ENCODE measurements at places on chromosomes 2 and 18. TPM values are rescaled to one million over a fixed set of nuclear protein-coding genes. Genes with fewer than 3 reads are reported as not detected.

Gene NLRC4
- total RNA-seq = not detected

Gene MC4R
- total RNA-seq = not detected

Gene SMAD4
- 139 TPM for total RNA-seq

Gene CCL20
- not detected for total RNA-seq

Gene CPO
- 1.9 TPM for total RNA-seq

Gene CFAP65
- total RNA-seq = 0.13 TPM

GRCh38 chr18:7617738-7618422, 50.8 kb downstream of the PTPRM start:
- H3K27me3 ChIP-seq = no peaks in the 10 kb centered on the region
- H3K27ac ChIP-seq = no peak overlapping the region
- no peak overlapping the region for H3K4me3 ChIP-seq
- no peaks in the 10 kb centered on the region for H3K4me1 ChIP-seq
- no peak for DNase-seq

- H3K4me1 ChIP-seq = peaks cover 19% of the 10 kb centered on the region
- no peak overlapping the region for H3K4me3 ChIP-seq
- no peaks in the 10 kb centered on the region for H3K27me3 ChIP-seq
- H3K36me3 ChIP-seq = no peaks in the 10 kb centered on the region
These were observed 85.3 kb downstream of the CDC42EP3 start for GRCh38 chr2:37585982-37586621.

DNA sequence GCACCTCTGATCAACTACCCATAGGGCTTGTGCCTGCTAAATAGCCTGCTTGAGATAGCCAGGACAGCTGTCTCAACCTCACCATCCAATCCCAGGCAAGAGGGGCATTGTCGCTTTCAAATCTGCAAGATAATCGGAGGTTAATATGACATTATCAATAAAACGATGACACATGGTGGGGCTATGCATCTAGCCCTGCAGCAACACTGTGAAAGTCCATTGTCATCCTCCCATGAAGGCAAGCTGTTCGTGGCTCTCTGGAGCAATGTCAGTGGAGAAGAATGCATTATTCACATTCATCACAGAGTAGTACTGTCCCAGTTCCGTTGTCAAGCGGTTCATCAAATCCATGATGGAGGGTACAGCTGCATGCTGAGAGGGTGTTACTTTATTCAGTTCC, 18.9 kb upstream of the KLHL23 start:
- H3K4me1 ChIP-seq = no peaks in the 10 kb centered on the region
- no peaks in the 10 kb centered on the region for H3K36me3 ChIP-seq
- H3K27me3 ChIP-seq = no peaks in the 10 kb centered on the region
- DNase-seq = no peak

GRCh38 chr2:201126308-201127151, 10.6 kb downstream of the CFLAR start:
- no peaks in the 10 kb centered on the region for H3K36me3 ChIP-seq
- DNase-seq = no peak
- no peaks in the 10 kb centered on the region for H3K27me3 ChIP-seq
- no peak overlapping the region for H3K27ac ChIP-seq

- H3K4me1 ChIP-seq = no peaks in the 10 kb centered on the region
- no peak overlapping the region for H3K27ac ChIP-seq
- H3K27me3 ChIP-seq = no peaks in the 10 kb centered on the region
- no peak overlapping the region for H3K4me3 ChIP-seq
- peak; percentile 29 for DNase-seq
These were observed 677 bp upstream of the MC2R start for GRCh38 chr18:13915995-13916431.

DNA sequence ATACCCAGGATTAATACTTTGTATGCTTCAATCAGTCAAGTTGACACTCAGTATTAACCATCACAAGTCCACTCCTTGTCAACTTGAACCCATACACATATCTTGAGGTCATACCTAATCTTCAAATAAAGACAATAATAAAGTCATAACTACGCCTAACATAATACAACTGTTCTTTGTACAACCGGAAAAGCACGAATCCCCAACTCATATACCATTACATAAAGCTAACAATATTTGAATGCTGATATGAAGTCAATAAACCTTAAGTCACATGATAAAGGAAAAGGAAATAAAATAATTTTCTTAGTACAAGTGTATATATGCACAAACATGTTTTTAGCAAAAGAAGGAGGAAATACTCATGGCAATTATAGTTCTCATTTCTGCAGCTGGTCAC, 770.6 kb upstream of the GYPC start:
- H3K4me1 ChIP-seq = no peaks in the 10 kb centered on the region
- H3K36me3 ChIP-seq = no peaks in the 10 kb centered on the region

- H3K27me3 ChIP-seq = no peaks in the 10 kb centered on the region
- DNase-seq = no peak
- H3K27ac ChIP-seq = no peak overlapping the region
These were observed 1.8 kb downstream of the TMEM131 start for GRCh38 chr2:97993926-97994325.

- H3K4me3 ChIP-seq = no peak overlapping the region
- no peak overlapping the region for H3K27ac ChIP-seq
- H3K27me3 ChIP-seq = no peaks in the 10 kb centered on the region
- H3K4me1 ChIP-seq = no peaks in the 10 kb centered on the region
These were observed 42.7 kb downstream of the MAP3K20 start for GRCh38 chr2:173118395-173118794.

GRCh38 chr18:22170421-22171257, 1.2 kb downstream of the GATA6 start:
- no peak overlapping the region for H3K27ac ChIP-seq
- peaks cover 9% of the 10 kb centered on the region for H3K4me1 ChIP-seq
- H3K36me3 ChIP-seq = no peaks in the 10 kb centered on the region
- no peak for DNase-seq

DNA sequence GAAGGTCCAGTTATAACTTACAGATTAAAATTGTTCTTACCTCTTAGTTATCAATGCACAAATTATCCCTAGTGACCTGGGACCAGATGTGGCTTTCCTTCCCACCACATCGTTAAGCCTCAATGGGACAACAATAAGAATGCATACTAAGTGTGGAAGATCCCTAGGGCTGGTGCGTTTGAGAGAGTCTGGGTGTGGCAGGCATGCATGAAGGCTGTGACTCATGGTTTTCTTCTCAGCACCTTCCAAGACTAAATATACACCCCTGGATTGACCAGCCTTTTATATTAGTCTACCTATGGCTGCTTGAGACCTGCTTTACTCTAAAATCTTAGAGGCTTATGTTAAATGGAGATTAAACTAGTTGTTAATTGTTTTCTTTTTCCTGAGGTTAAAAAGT, 261.7 kb upstream of the SLC14A2 start:
- no peaks in the 10 kb centered on the region for H3K4me1 ChIP-seq
- H3K36me3 ChIP-seq = no peaks in the 10 kb centered on the region
- DNase-seq = no peak
- H3K27me3 ChIP-seq = no peaks in the 10 kb centered on the region

DNA sequence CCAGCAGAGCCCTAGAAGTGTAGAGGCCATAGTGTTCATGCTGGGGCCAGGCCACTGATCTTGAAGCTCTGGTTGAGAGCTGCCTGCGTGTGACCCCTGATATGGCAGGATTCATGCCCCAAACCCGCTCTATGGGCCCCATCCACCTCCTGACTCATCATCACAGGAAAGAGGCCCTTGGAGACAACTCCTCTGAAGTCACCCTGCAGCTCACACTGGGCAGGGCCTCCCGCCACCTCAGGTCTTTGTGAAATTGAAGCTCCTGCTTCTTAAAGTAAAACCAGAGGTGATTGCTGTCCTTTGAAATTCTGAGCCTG, 12.0 kb upstream of the TUBB6 start:
- H3K36me3 ChIP-seq = no peaks in the 10 kb centered on the region
- no peak overlapping the region for H3K4me3 ChIP-seq
- no peak for DNase-seq
- no peaks in the 10 kb centered on the region for H3K4me1 ChIP-seq

- H3K36me3 ChIP-seq = no peaks in the 10 kb centered on the region
- H3K4me3 ChIP-seq = no peak overlapping the region
- H3K4me1 ChIP-seq = no peaks in the 10 kb centered on the region
- H3K27me3 ChIP-seq = no peaks in the 10 kb centered on the region
- DNase-seq = no peak
- no peak overlapping the region for H3K27ac ChIP-seq
These were observed 20.9 kb downstream of the CFLAR start for GRCh38 chr2:201136889-201137321.

- no peaks in the 10 kb centered on the region for H3K36me3 ChIP-seq
- H3K27ac ChIP-seq = no peak overlapping the region
- no peaks in the 10 kb centered on the region for H3K27me3 ChIP-seq
- no peaks in the 10 kb centered on the region for H3K4me1 ChIP-seq
- DNase-seq = no peak
These were observed 70.2 kb downstream of the NGEF start for GRCh38 chr2:232942831-232943230.

GRCh38 chr2:197274349-197274748, 36.2 kb downstream of the ANKRD44 start:
- no peak overlapping the region for H3K4me3 ChIP-seq
- no peak for DNase-seq
- no peaks in the 10 kb centered on the region for H3K36me3 ChIP-seq
- no peaks in the 10 kb centered on the region for H3K27me3 ChIP-seq
- no peak overlapping the region for H3K27ac ChIP-seq

- DNase-seq = no peak
- H3K4me3 ChIP-seq = no peak overlapping the region
- H3K27me3 ChIP-seq = no peaks in the 10 kb centered on the region
These were observed 97.0 kb downstream of the KYNU start for GRCh38 chr2:142974288-142975024.

DNA sequence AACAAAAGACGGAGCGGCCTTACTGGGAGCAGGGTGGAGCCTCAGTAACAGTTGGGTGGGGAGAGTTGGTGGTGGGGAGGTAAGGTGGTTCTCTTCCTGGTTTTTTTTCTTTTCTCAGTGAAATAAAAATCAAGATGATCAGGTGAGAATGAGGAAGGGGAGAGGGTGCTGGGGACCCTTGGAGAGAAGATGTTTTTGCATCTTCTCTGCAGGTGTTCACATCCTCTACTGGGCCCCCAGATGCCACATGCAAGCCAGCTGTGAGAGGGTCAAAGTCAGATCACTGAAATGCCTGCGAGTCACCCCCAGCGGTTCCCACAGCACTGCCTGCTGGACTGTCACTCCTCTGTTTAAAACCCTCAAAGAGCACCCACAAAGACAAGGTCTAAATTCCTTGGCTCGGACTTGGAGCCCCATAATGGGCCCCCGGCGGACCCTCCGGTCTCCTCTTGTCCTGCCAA, 69.8 kb upstream of the FHL2 start:
- no peaks in the 10 kb centered on the region for H3K36me3 ChIP-seq
- H3K27ac ChIP-seq = no peak overlapping the region
- no peaks in the 10 kb centered on the region for H3K4me1 ChIP-seq
- no peak overlapping the region for H3K4me3 ChIP-seq
- no peak for DNase-seq

- H3K27ac ChIP-seq = no peak overlapping the region
- peaks cover 6% of the 10 kb centered on the region for H3K4me1 ChIP-seq
- no peak for DNase-seq
- peak overlapping the region; percentile 74 for H3K4me3 ChIP-seq
These were observed 1.5 kb downstream of the EXOC6B start for GRCh38 chr2:72824224-72824842.

DNA sequence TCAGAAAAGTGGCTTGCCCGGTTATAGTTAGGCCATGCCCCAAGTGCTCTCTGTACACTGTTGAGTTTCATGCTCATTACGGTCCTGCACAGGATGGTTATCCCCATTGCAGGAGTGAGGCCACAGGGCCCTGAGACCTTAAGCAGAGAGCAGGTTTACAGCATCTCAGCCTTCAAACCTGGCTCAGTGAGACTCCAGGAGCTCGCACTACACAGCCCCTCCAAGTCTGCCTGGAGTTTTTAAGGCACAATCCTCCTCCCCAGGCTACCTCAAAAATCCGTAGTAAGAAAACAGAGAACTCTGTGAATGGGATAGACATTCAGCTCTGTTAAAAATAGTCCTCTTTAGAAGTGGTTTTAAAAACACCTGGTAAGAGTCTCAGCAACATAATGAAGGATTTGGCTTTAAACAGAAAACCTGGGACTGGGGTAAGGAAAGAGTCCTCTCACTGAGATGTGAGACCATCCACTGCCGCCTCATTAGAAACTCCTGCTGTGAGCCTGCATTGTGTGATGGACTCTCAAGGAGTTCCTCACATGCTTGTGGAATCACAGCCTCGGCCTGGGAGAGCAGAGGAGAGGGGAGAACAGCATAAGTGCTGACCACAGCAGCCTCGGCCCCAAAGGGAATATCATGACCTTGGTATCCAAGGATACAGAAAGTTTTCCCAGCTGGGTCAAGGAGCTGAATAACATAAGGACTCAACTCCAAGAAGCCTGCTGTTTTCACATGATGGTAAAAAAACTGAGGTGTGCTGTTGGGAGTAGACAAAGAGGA, 214.8 kb downstream of the ATAD2B start:
- H3K4me1 ChIP-seq = peaks cover 9% of the 10 kb centered on the region
- DNase-seq = peak; percentile 54
- no peak overlapping the region for H3K27ac ChIP-seq
- H3K36me3 ChIP-seq = no peaks in the 10 kb centered on the region
- H3K4me3 ChIP-seq = no peak overlapping the region

DNA sequence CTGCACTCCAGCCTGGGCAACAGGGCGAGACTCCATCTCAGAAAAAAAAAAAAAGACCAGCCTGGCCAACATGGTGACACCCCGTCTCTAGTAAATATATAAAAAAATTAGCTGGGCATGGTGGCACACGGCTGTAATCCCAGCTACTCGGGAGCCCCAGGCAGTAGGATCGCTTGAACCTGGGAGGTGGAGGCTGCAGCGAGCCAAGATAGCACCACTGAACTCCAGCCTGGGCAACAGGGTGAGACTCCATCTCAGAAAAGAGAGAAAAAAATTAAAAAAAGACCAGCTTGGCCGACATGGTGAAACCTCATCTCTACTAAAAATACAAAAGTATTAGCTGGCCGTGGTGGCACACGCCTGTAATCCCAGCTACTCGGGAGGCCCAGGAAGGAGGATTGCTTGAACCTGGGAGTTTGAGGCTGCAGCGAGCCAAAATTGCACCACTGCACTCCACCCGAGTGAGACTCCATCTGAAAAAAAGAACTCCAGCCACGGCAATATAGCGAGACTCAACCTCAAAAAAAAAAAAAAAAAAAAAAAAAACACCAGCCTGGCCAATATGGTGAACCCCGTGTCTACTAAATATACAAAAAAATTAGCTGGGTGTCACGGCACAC, 346.1 kb upstream of the PLGLB2 start:
- DNase-seq = peak; percentile 22
- no peak overlapping the region for H3K4me3 ChIP-seq
- H3K36me3 ChIP-seq = no peaks in the 10 kb centered on the region
- no peaks in the 10 kb centered on the region for H3K27me3 ChIP-seq
- no peak overlapping the region for H3K27ac ChIP-seq
- no peaks in the 10 kb centered on the region for H3K4me1 ChIP-seq

DNA sequence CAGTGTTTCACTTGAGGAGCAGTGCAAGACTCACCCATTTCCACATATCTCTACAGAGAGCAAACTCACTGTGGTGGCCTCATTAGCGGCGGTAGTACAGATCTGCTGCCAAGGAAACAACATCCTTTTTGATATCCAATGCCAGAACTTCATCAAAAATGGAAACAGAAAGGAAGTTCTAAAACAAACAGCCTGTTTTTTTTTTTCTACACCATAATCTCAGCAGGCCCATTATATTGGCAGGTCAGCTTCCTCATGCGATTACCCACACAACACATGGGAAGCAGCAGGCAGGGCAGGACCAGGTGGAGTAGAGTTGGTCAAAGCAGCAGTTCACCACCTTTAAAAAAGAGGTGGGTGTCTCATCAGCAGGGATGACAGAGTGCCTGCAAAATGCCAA, 678.9 kb upstream of the CELF4 start:
- H3K4me1 ChIP-seq = no peaks in the 10 kb centered on the region
- H3K36me3 ChIP-seq = no peaks in the 10 kb centered on the region
- no peak overlapping the region for H3K27ac ChIP-seq
